ENCODE measurements at places on chromosomes 2 and 18.

- DNase-seq = no peak
These were observed 38.6 kb downstream of the SS18 start for GRCh38 chr18:26051843-26052242.

DNA sequence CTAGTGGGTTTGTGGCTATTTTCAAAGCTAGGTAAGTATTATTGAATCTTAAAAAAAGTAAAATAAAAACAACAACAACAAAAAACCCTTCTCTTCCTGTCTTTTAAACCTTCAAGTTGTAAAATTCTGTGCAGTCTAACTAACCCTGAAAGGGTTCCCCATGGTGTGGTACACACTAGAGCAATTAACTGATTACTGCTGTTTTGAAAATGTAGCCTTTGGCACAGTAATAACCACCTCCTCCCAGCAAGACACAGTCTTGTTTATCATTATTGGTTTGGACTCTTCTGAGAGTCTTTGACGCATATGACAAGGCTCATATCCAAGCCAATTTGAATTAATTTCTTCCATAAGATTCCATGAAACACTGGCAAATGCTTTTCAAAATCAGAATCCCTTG lies 2184.6 kb upstream of the PIK3C3 start:
- DNase-seq = no peak

- no peak for DNase-seq
These were observed 254.1 kb downstream of the GLI2 start for GRCh38 chr2:120989512-120990441.

- no peak for DNase-seq
These were observed 16.4 kb upstream of the KIAA2012 start for GRCh38 chr2:202056611-202057010.

- no peak for DNase-seq
These were observed 70.0 kb downstream of the TBR1 start for GRCh38 chr2:161486111-161486510.

GRCh38 chr18:23498877-23499276 lies 4.4 kb upstream of the RMC1 start:
- no peak for DNase-seq

DNA sequence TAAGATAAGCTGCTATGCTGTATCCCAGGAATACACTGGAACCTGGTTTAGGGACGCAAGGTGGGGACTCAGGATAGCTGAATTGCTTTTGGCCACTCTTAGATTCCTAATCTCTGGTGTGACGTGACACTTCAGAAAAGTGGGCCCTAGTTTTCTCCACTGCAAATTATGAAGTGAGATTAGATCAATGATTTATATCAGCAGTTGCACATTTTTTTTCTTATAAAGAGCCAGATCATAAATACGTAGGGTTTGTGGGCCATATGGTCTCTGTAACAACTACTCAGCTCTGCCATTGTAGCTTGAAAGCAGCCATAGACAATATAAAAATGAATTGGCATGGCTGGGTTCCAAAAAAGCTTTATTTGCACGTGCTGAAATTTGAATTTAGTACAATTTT lies 85.4 kb upstream of the CPO start:
- no peak for DNase-seq

DNA sequence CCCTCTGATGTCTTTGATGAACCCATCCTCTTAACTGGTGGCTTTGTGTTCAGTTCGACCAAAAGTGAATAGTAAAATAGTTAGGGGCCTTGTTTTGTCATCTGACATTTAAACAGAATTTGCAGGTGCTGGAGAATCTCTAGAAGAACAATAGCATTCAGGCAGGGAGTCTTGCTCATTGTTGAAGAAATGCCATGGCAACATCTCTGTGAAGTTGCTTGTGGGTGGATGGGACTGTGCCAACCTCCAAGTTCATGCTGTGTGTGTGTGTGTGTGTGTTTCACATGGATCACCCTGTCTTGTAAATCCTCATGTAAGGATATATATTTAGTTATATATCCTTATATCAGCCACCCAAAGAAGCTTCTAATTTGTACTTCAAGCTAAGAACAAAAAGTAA lies 66.7 kb downstream of the SKA1 start:
- no peak for DNase-seq

GRCh38 chr2:233793465-233794127 lies 15.5 kb downstream of the MROH2A start:
- no peak for DNase-seq

GRCh38 chr18:57660961-57661360 lies 39.3 kb upstream of the NARS1 start:
- no peak for DNase-seq

DNA sequence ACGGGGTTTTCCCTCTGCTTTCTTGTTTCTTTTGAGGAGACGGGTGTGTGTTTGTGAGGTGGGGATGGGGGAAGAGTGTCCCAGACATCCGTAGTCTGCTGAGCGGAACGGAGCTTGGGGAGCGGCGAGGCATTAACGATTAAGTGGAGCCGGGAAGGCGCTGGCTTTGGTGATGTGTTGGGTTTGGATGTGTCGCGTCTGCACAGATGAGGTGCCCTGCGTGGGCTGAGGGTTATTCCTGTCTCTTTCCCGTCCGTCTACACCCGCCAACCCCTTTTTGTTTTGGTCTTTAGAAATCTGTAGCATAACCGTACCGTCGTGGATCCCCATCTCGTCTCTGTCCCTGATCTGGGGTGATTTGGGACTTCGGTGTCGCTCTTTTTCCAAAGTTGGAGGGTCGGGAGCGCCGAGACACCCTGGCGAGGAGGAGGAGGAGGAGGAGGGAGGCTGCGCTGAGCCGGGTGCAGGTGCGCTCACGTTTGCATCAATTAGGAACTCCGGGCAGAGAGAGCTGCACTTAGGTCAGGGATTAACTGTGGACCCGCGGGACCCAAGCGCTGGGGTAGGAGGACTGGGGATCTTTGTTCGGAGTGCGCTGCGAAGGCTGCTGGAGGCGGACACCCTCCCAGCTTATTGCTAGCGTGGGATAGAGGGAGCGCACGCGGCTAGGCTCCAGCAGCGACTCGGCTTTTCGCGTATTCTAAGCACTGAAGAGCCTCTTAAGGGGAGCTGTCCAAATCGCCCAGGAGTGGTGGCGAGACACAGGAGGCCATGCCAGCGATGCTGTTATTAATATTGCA lies 720.3 kb downstream of the DPP10 start:
- DNase-seq = no peak

DNA sequence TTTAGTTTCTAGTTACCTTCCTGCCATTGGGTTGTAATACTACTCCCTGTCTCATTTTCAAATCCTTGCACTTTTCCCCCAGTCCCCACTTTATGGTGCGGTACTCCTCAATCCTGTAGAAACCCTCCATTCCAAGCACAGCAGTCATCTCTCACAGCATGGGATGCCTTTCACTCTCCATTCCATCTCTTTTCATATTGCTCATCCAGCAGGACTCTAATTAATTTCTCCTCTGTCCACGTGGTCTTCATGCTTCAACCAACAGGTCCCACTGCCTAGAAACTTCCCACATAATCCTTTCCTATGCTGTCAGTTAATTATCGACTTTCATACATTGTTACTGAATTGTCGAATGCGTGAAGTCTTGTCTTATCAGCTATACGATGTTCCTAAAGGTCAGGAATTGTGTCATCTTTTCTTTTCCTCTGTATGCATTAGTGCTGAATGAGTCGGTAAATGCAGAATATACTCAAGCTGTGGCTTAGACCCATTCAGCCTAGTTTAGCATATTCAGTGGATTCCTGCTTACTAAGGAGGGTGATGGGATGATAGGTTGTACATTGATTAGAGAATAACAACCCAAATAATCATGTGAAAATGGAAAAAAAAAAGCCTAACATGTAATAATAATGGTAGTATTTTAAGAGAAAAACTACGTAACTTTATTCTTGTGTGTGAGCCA lies 89.7 kb downstream of the CRIM1 start:
- no peak for DNase-seq

DNA sequence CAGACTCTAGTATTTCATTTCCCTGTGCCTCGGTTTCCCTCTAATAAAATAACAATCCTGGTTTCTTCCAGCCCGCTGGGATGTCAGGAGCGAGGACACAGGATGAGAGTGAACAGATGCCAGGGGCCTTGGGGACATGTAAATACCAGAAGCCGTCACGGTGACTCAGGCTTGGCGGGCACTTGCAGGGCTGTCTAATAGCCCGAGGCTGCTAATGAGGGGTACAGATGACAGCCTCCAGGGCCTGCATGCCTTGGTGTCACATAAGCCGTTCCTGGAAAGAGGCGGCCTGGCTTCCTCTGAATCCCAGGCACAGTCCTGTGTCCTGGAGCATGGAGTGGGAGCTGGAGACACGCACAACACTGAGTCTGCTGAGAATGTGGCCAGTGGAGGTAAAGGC lies 28.2 kb downstream of the HS1BP3 start:
- no peak for DNase-seq

Measured in GM04503 (cell line).